ENCODE measurements at places on chromosomes 1 and 21.

DNA sequence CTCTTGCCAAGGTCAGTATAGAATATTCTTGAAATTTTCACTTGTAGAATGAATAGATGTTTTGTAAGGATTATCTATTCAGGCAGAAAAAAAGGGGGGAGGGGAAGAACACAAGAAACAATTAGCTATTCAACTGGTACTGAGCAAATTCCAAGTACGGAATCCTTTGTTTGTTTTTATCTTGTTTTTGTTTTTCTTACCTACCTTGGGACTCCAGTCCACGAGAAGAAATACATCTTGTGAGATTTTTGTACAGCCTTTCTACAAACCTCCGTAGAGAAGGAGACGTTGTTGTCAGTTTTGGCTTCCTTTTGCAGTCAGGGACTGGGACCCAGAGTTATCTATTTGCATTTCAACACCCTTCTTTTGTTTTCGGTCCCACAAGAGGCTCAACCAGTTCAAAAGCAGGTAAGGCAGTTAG is 36.0 kb downstream of the ZNF281 start:
- no peak for DNase-seq

GRCh38 chr1:228405200-228405978 is 1.2 kb downstream of the TRIM11 start:
- DNase-seq = no peak

DNA sequence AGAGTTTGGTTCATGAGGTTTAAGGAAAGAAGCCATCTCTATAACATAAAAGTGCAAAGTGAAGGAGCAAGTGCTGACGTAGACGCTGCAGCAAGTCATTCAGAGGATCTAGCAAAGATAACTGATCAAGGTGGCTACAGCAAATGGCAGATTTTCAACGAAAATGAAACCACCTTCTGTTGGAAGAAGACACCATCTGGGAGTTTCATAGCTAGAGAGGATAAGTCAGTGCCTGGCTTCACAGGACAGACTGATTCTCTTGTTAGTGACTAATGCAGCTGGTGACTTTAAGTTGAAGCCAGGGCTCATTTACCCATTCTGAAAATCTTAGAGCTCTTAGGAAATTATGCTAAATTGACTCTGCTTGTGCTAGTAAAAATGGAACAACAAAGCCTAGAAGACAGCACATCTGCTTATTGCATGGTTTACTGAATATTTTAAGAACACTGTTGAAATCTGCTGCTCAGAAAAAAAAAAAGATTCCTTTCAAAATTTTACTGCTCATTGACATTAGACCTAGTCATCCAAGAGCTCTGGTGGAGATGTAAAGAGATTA is 10.5 kb downstream of the MAEL start:
- DNase-seq = no peak

DNA sequence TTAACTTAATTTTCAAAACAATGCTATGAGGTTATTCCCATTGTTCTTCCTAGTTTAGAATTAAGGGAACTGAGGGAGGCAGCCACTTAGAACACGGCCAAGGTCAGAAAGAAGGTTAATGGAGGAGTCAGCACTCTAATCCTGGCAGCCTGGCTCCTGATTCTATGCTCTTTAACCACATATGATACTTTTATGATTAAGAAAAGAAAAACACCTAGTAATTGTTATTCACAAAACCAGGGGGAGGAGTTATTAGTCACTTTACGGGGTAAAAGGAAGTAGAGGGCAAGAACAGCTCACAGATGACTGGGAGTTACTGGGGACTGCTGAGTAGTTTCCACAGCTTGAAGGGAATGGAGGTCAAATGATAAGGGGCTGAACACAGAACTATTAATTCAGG is 38.6 kb downstream of the GADD45A start:
- DNase-seq = no peak

- no peak for DNase-seq
Observed at GRCh38 chr1:77085109-77085508, 134.1 kb downstream of the PIGK start.

DNA sequence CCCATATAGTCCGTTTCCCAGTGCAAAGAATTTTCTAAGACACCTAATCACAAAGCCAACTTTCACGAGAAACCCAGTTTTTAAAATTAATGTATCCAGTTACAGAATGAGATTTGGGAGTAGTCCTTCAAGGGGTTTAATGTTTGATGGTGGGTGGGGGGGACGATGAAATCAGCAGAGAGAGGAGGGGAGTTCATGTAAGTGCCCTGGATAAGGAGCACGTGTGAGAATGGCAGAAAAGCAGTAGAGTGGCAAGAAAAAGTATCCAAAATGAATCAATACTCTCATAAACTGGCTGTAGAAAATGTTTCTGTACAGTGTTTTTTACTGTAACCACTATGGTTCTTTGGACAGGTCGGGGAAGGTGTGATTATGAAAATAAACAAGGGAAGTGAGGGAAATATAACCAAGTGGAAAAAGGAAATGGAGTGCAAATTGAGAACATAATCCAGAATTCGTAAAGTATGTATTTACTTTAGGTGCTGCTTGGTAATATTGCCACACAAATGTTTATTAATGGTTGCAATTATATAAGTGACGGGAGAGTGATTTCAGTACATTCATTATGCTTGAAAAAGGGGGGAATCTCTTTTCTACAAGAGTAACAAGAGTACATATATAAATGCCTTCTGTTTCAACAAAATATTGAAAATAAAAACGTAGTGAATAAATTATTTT is 118.7 kb upstream of the RRP15 start:
- no peak for DNase-seq

DNA sequence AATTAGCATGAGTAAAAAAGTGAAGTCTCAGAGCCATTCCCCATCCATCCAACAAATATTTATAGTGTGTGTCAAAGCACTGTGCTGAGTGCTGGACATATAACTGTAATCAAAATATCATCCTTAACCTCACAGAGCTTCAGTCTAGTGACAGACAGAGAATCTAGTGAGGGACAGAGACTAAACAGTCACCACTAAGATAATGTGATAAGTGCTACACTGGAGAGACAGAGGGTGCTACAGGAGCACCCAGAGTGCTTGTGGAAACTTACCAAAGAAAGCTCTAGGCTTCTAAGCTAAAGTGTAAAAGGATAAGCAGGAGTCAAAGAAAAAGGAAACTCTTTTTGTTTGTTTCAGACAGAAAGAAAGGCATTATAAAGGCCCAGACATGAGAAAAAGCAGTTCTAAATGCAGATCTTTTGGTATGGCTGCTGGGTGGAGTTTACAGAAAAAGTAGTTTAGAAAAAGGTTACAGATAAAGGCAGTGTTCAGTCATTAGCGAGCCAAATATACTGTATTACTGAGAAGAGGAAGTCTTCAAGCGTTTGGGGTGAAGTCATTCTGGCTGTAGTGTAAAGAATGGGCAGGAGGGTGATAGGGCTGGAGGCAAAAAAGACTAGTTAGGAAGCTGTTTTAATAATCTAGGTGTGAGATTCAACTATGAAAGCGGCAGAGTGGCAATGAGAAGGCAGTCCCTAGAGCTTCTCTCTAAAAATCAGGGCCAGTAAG is 83.8 kb downstream of the SCMH1 start:
- no peak for DNase-seq

- no peak for DNase-seq
Observed at GRCh38 chr1:23588749-23589548, 29.6 kb upstream of the ID3 start.

GRCh38 chr21:44366586-44367211 is 13.3 kb downstream of the TRPM2 start:
- DNase-seq = no peak

DNA sequence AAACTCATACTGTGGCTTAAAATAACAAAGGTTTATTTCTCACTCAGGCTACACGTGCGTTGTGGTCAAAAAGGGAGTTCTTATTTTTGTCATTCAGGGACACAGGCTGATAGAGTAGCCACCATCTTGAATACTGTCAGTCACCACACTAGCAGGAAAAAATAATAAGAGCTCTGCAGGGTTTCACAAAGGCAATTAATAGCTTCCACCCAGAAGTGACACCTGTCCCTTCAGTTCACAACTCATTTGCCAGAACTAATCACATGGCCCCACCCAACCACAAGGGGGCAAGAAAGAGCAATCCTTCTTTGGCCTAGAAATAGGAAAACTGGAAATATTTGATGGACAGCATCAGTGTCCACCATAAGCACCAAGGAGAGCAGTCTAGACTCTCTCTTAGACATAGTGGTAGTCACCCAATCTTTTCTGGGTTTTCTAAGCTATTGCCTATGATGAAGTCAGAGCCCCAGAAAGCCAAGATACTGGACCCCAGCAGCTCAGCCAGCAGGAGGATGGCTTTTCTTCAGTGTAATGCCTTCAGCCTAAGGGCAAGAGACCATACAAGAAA is 8.2 kb downstream of the HAPLN2 start:
- DNase-seq = no peak

DNA sequence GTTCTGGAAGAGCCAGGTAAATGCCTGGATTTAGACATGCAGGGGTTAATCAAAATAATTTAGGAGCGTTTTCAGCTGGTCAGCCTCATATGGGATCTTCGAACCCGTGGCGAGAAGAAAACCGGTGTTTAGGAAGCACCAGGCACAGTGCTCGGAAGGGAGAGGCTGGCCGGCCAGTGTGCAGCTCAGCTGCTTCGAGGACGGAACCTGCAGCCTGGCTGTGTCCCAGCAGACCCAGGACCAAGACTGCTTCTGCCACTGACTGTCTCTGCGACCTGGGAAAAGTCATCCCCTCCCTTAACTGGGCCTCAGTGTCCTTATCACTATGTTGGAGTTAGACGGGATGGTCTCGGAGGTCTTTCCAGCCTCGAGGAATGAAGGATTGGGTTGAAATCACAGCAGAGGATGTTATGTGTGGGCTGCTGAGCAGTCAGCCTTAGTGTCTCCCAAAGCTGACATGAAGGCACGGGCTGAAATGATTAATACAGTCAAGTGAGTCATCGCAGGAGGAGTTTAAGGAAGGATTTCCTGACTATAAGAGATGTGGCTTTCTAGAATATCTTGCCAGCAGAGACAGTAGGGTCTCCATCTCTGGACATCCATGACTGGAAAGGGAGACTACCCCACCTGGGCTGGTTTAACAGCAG is 20.8 kb downstream of the PPFIA4 start:
- DNase-seq = no peak

DNA sequence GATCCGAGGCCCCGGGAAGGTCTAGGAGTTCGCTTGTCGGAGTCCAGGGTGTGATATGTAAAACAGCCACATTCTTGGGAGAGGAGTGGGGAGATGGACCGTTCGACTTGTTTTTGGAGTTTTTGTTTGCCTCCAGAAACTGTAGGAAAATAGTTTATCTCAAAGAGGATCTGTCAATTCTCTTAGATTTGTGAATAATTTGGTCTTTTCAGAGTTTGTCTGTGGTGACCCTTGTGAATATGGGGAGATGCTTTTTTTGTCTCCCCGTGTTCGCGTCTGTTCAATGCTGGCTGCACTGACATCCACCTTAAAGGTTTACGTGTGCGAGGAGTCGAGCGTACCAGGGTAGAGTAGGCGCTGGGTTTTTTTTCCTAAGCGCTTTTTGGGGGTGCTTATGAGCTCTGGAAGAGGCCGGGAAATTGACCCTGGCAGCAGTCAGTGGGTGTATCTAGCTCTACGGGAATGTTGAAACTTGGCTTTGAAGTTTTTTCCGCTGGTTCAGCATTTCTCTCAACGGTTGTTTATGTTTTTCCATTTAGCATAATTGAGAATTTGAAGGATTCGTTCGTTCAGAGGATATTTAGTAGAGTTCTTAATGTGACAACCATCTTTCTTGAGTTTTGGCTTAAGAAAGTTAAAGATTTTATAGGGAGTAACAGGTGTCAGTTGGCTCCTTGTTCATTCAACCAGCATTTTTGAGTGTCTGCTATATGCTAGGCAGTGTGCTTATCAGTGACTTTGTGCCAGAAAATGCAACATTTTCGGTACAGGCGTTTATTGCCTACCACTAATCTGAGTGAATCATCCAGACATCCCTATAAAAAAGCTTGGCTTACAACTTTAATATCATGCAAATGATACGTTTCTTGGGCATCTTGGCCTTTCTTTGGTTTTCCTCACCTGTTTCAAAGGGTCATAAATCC is 1.2 kb downstream of the SZRD1 start:
- DNase-seq = no peak

GRCh38 chr1:224517171-224517570 is 82.6 kb upstream of the WDR26 start:
- DNase-seq = no peak

- peak; percentile 58 for DNase-seq
Observed at GRCh38 chr1:114341856-114342255, 169.1 kb downstream of the TRIM33 start.

DNA sequence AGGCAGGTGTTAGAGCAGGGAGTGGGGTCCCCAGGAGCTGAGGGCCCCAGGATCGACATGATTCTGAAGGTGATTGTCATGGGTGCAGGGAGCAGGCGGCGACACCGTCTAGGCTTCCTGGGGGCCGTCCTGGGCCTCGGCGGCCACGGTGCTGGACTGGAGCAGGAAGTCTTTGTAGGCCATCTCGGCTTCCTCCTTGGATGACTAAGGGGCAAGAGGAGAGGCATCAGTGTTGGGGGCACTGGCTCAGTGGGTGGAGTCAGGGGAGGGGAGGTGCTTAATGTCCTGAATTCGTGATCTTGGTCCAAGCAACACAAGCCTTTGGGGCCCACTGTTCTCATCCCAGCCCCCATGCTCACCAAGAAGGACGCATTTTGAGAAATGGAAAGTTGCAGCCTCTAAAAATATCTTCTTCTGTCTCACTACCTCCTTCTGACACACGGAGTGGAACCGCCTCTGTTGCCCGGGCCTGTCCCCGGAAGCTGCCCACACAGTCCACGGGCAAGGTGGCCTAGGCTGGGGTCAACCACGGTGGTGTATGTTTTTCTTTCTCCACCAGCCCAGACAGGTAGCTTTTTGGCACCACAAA is 8.6 kb upstream of the FCMR start:
- no peak for DNase-seq

DNA sequence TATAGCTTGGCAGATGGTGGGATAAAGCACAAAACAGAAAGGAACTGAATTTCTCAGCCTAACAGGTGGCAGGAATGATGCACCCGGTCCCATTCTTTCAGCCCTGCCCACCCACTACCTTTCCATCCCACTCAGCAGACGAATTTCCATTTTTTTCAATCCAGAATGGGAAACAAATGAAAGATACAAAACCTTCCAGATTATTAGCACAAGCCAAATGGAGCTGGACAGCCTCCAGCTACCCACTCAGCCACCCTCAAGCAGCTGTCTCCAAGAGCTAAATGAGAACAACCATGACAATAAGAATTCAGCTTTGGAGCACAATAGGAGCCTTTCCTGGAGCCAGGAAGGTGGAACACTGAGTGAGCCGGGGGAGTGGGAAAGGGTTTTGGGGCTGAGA is 96.3 kb upstream of the ST6GALNAC5 start:
- DNase-seq = no peak

- no peak for DNase-seq
Observed at GRCh38 chr1:16371725-16372124, 4.7 kb downstream of the SZRD1 start.
